ENCODE measurements at places on chromosomes 7 and 10.

DNA sequence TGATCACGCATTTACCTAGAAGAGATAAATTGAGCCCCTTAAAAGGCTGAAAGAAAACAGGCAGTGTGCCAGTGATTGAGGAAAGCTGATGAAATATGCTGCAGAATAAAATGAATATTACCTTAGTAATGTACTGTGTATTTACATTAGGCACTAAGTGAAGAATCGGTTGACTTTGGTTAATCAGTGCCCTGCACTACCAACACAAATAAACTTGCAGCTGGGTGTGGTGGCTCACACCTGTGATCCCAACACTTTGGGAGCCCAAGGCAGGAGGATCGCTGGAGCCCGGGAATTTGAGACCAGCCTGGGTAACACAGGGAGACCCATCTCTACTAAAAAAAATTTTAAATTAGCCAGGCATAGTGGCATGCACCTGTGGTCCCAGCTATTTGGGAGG, 148.3 kb upstream of the TCF7L2 start:
- no peak for DNase-seq

GRCh38 chr7:80563561-80564327, 51.9 kb upstream of the GNAT3 start:
- DNase-seq = no peak

GRCh38 chr10:114754445-114755320, 66.9 kb upstream of the FHIP2A start:
- DNase-seq = no peak

DNA sequence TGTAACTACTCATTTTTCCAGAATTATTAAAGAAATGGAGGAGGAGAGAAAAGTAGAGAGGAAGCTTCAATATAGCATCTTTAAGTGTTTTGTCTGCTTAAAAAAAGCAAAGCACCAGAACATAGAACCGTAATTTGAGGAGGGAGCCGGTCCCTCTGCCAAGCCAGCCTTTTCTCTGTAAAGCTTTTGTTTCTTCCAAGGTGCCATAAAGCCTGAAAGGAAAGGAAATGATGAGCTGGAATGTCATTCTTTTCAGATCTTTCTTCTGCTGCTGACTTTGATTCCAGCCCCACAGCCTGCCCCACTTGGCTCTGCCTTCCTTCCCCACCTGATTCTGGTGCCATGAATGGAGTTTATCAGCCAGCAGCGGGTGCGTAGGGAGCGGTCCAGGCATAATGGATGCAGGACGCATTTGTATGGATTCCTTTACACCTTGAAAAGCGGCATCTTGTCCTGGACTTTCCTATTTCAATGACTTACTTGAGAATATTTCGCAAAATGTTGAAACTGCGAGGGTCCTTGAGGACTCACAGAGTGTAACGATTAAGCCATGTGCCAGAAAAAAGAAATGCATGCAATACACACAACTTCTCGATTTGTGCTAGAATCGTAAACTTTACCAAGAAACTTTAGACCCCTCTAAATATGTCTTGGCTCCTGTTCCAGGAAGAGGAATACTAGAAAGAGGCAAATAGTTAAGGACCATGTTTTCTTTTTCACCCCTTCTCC, 569.5 kb upstream of the MGMT start:
- no peak for DNase-seq

- no peak for DNase-seq
Observed at GRCh38 chr7:151834271-151835035, 42.5 kb downstream of the PRKAG2 start.

DNA sequence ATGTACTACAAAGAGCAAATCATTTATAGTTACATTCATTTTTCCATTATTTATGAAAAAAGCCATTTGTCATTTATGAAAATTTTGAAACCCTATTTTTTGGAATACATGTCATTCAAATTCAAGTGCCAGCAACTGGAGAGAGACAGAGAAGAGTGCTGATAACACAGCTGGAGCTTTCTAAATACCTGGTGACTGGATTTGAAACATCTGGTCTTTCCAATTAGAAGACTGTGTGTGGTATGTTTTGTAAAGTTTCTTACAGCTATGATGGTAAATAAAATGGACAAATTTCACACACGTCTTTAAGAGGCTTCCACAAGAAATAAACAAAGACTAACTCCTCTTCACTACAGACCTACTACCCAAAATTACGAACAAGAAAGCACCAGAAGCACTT, 56.8 kb downstream of the CHCHD3 start:
- no peak for DNase-seq

All from GM18507 (cell line).